ENCODE measurements at places on chromosomes 2 and 18.

DNA sequence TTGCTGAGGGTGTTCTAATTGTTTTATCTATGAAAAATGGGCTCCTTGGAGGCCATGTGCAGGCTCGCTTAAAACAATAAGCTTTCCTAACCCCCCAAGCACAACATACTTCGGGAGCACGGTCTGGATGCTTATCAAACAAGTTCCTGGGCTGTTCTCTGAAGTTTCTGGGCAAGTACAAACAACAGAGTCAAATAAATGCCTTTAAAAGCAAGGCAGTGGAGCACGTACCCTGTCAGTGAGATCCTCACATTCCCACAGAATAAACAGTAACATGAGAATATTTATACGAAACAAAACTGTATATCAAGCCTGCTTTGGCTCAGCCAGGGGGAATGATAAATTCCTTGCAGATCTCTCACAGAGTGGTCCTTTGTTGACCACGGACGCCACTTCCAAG is 44.8 kb downstream of the FTCDNL1 start:
- no peak for DNase-seq

DNA sequence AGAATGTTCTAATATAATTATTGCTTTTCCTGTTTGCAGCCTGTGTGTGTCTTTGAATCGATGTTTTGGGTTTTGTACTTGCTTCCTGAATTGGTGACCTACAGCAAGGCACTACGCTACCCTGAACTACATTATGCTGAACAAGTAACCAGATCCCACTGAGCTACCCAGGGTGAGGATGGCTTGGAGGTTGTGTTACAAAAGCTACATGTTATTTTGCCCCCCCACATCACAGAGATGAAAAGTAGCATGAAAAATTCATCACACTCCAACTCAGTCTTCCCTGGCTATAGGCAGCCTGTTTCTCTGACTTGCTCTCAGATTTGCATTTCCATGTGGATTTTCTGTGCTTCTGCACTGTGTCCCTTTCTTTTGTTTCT is 162.1 kb downstream of the LDLRAD4 start:
- no peak for DNase-seq

GRCh38 chr2:64289737-64290136 is 145.5 kb upstream of the PELI1 start:
- DNase-seq = no peak

- DNase-seq = no peak
Measured at GRCh38 chr2:162197069-162197825, 45.2 kb upstream of the GCG start.

DNA sequence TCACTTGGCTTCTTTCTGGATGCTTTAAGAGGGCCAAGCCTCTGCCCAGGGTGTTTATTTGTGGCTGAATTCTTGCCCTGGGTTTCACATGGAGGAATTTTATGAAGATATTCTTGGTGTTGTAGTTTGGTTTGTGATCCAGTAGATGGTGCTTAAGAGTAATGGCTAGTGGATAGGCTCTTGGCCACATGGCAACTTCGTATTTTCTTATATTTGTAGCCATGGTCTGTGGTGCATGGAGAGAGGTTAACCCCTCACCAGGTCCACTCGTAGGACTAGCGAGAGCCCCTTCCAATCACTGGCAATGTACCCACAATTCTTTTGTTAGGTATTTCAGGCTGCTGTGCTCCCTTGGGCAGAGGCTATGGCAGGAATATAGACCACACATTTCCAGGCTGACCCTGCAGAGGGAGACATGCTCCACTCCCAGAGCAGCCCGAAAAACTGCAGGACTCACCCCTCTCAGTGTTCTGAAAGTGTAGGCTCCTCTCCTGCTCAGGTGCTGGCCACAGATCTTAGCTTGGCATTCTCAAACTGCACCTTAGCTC is 582.1 kb upstream of the SETBP1 start:
- peak; percentile 69 for DNase-seq

DNA sequence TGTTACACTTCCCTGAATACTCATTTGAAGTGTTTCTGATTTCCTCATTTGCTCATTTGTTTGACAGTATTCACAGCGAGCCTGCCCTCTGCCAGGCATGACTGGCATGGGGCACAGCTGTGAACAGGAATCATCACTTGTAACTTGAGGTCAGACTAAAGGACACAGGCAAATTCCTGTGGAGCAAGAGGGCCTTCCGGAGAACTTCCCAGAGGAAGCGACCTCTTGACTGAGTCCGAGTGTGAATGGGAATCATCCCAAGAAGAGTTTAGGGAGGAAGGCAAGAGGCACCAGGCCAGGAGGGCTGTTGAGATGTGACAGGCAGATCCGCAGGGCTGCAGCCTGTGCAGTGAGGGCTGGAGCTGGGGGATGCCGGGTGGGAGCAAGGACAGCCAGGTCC is 45.4 kb downstream of the LIMS1 start:
- no peak for DNase-seq

Data from H9 (cell line).